ENCODE measurements at places on chromosomes 5 and 9.

DNA sequence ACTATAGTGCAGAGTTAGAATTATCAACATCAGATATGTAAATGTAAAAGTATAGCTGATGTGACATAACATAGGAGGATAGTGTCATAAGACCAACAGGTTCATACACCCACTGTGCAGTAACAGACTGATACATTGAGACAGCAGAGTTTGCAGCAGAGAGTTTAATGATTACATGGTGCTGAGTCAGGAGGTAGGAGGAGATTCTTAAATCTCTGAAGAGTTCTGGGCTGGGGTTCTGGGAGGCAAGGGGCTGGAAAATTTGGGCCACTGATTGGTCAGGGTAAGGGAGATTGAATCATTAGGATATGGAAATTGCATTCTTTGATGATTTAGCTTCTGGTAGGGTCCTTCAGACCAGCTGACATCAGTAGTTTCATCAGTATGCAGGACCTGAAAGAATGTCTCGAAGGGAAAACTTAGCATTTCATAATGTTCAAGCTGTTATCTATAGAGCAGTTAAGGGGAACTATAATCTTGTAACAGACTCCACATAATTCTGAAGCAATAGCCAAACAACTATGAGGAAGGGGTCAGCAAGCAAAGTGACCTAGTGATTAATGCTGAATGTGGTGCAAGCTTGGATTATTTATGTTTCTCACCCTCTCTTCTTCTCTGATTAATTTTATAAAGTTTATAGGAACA lies 35.6 kb downstream of the CCL28 start:
- no peak for DNase-seq

GRCh38 chr5:146344155-146345118 lies 5.8 kb downstream of the POU4F3 start:
- no peak for DNase-seq

DNA sequence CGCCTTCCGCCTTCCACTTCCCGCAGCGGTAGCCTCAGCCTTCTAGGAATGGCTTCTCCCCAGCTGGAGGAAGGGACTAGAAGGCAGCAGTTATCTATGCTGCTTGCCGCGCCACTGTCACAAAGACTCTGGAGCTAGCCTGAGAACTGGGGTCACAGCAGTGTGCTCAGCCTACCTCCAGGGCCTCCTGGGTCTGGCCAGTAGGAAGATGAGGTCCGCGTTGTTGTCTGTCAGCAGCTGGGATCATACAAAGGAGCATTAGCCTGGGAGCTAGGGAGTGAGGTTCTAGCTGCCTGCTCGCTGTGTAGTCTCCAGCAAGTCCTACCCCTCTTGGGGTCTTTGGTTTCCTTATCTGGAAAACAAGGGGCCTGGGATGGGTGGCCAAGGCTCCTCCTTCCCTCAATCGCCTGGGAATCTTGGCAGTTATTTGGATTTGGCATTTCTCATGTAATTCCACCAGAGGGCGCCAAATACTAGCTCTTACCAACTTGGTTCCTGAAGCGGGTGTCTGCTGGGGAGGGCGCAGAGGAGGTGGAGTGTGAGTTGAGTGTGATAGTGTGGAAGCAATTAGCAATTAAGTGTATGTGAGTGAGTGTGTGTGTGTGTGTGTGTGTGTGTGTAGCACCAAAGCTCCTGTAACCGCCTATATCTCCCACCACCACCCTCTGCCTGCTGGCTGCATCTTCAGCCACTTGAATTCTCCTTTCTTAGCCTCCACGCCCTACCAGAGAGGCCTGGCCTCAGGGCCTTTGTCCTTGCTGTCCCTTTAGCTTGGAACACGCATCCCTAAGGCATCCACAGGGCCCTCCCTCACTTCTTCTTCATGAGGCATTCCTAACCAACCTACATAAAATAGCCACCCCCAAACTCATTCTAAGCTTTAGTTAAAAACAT lies 97.1 kb downstream of the ENTREP1 start:
- peak; percentile 11 for DNase-seq

DNA sequence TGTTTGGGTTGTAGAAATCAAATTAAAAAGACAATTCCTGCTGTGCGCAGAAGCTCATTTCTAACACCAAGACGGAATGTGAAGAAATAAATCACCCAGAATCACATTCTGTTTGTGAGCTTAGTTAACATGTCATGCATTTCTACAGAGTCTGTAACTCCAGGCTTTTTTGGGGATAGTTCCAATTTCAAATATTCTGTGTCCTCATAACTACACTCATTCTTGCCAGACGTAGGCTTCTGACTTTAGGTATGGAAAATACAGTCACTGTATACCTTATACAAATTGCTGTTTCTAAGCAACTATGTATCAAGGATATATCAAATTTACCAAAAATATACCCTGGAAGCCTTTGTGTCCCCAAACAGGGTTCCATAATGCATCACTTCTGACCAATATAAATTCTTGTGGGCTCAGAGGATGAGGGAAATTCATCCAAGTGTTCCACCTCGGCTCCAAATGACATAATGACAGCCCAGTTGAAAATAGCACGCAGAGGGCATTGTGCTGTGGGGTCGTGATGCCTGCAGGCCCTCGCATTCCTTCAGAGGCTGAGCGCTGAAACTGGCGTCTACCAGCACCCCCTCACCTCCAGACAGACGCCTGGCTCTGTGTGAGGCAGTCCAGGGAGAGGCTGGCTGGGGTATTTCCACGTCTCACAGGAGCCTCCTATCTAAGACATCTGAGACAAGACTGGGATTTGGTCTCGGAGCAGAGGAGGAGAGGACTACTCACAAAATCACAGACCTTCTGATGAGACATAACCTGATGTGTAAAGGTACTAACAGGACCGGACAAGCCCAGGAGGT lies 79.8 kb downstream of the KLF4 start:
- no peak for DNase-seq

DNA sequence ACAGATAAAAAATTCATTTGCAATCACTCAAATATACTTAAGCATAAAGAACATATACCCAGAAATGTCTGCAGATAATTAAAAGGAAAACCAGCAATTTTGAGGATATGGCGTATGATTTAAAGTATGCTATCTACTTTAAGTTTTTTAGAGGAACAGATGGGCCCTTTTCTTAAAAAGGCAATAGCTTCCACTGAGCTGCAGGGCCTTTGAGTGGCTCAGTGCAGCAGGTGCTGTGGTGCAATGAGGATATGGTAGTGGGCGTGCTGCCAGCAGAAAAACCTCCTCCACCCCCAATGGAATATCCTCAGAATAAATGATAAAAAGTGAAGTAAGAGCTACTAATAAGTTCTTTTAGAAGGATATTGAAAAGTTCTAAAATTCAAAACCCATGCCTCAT lies 814.5 kb downstream of the MTRR start:
- no peak for DNase-seq

GRCh38 chr5:138952962-138953361 lies 77.8 kb upstream of the LRRTM2 start:
- DNase-seq, result no peak

- no peak for DNase-seq
These were observed 77.8 kb downstream of the COL15A1 start for GRCh38 chr9:99021512-99021911.

DNA sequence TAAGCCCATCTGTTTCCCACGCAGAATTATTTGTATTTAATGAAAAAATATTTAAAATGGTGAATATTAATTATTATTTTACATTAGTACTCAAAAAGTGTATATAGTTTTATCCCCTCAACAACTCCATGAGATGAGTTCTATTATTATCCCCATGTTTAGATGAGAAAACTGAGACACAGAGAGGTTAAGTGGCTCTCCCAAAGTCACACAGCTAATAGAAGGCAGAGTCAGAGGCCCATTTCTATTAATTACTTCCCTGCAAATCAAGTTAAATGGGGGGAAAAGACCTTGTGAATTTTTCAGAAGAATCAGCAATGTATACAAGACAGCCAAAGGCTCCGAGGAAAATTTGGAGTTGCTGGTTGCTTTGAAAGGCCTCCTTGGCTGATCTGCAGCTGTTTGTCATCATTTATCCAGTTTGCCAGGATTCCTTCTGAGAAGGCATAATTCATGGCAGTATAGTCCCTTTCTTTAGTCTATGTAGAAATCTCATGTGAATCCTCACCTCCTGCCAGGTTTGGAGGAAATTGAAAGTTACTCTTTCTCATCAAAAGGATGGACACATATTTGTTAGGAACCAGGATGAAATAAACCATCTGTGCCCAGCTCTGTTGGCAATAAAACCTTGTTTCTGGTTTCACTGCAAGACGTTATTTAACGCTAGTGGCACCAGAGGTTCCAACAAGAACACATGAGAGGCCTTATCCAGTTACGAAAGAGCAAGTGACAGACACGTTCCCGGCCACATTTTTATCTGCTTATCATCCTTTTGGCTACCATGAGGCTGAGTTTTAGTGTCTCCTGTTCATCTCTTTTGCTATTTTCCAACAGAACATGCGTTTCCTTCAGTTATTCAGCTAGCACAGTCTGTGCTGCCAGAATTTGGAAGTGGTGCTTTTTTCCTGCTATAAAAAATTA lies 621 bp downstream of the FYB1 start:
- DNase-seq, result no peak

GRCh38 chr9:71744754-71745521 lies 23.4 kb downstream of the CEMIP2 start:
- DNase-seq, result no peak

DNA sequence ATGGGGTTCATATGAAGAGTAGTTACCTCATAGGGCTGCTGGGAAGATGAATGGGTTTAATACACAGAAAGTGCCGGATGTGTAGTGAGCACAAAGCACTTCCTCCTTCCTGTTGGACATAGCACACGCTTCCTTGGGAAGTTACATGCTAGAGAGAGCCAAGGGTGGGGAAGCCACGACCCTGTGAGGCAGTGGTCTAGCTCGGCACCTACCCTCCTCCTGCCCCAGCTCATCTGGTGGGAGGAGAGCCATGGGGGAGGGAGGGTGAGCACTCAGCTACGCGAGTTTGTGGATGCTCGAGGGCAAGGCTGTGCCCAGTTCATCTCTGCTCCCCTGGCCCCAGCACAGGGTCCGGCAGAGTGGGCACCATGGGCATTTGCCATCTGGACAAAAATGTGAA lies 43.6 kb upstream of the NEK6 start:
- DNase-seq, result no peak

DNA sequence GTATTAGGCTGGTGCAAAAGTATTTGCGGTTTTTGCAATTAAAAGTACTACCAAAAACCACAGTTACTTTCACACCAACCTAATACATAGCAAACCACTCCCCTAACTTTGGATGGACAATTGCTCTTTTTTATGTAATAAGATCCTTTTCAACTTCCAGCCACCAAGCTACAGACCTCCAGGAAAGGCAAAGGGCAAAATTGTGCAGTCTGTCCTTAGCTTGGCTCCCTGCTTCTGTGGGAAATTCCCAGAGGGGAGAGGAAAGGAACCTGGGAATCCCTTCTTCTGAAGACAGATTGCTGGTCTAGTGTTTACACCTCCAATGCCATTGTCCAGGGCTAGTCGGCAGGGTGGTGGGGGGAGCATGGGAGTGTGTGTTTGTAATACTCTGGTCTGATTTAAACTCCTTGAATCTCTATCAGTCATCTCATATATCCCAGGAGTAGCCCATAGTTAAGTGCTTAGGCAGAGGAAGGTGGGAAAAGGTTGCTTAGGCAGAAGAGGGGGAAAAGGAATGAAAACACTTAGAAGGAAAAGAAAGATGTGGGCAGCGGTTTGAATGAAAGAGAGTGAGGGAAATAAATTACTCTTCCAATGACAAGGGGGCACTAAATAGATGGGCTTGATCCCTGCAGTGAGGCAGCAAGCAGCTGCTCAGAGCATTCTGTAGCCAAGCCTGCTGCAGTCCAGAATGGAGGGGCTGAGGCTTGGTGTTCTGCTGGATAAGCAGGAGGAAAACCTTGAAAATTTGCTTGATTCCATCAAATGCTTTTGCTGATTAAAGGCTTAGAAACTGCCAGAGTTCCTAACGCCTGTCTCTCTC lies 86.9 kb upstream of the MAP1B start:
- no peak for DNase-seq

Data from GDM1 (cell line).